ENCODE measurements at places on chromosomes 5 and 9.

DNA sequence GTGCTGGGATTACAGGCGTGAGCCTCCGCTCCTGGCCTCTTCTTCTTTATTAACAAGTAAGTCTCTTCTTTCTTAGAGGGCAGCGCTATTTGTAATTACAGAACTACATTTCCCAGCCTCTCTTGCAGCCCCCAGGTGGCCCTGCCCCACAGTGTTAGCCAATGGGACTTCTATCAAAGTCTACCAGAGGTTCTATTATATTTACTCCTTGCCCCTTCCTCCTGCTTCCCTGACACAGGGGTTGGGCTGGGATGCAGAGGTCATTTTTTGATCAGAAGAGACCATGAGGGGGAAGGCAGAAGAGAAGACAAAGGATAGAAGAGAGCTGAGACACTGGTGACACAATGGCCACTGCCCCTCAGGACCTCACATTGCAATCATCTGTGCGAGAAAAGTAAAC lies 224.2 kb downstream of the SYK start:
- no peak for DNase-seq

DNA sequence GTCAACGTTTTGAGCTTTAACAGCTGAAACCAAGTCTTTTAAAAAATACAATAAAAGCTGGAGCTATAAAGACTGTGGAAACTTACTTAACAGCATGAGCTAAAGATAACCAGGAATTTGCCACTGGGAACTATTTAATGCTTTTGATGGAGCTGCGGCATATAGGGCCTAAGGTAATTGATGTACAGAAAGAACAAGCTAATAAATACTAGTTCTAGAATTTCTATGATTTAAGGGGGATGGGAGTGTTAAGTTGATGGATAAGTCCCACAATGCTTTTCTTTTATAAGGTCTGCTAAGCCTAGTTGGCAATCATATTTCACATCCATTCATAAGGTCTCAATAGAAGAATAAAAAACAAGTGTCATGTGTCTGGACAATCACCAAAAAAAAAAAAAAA lies 334.0 kb upstream of the DMAC1 start:
- DNase-seq: no peak

GRCh38 chr9:35193762-35194161 lies 32.0 kb downstream of the UNC13B start:
- DNase-seq: no peak

GRCh38 chr5:157892974-157893373 lies 34.0 kb upstream of the CLINT1 start:
- no peak for DNase-seq

DNA sequence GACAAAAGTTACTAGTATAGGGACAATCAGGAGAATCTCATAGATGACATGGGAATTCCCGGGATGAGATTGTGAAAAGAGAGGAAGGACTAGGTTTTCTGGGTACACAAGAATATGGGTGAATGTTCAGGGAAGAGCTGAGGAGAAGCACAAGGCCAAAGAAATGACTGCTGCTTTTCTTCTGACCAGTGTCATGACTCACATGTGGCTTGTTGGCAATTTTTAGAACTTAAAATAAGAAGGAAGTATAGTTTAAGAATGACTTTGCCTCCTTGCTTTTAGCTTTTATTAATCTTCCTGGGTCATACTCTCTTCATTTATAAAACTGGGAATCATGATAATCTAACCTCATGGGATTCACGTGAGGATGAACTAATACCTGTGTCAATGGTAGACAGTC lies 652.4 kb upstream of the MEF2C start:
- peak; percentile 13 for DNase-seq

DNA sequence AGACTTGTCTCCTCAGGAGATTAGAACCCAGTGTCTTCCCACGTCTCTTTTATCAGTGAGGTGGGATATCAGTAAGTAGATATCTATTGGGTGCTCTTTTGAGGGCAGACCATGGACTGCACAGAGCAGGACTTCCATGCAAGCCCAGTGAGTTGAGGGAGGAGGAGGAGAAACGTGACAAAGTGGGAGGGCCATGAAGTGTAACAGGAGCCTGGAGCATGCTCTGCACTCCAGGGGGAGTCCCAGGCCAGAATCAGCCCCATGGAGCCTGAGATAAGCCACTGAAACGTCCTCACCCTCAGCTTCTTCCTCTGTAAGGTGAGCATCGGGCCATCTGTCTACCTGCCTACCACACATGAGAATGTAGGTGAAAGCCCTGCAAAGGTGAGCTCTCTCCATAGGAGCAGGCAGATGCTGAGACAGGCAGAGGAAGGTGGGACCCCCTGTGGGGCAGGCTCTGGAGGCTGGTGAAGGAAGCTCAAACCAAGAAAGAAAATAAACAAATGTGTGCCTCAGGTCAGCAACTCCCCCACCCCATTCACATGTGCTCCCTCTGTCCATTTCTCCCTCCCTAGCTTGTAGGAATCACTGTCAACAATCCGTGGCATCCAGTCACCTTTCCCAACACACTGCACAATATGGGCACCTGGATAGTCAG lies 87.4 kb downstream of the NRG2 start:
- DNase-seq: no peak

GRCh38 chr5:164555809-164556208 lies 1050.4 kb downstream of the MAT2B start:
- peak; percentile 61 for DNase-seq

DNA sequence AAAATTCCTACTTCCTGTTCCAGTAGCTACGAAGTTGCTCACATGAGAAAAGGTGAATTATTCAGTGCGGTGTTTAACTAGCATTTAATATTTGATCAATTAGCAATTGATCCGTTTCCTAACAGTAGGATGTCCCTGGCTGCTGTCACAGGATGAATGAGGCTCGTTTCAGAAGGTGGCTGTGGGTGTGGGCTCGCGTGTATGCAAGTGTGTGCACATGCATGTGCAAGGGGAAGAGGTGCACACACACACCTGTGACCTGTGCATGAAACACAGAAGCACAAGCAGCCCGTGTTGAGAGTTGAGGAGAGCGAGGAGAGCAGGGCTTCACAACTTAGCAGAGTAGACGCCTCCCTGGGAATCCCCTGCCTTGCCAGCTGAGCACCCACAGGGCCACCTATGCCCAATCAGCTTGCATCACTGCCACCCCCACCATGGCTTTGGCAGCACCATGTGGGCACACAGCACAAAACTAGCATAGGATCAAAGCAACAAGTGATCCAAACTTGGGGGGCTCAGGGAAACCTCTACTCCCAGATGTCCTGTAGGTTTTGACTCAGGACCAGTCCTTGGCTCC lies 107.2 kb downstream of the C5orf15 start:
- DNase-seq: no peak

All from epithelial cell of esophagus (primary cell).